ENCODE measurements at places on chromosomes 11 and 22.

DNA sequence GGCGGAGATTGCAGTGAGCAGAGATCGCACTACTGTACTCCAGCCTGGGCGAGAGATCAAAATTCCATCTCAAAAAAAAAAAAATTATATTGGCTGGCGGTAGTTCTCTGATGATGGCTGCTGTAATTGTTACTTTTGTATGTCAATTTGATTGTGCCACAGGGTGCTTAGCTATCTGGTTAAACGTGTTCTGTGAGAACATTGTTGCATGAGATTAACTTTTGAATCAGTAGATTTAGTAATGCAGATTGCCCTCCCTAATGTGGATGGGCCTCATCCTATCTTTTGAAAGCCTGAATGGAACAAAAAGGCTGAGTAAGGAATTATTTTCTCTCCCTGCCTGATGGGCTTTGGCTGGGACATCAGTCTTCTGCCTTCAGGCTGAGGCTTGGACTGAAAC, 654.2 kb downstream of the OPCML start:
- DNase-seq, result no peak

GRCh38 chr11:69516526-69516925, 35.1 kb downstream of the LINC01488 start:
- DNase-seq, result no peak

DNA sequence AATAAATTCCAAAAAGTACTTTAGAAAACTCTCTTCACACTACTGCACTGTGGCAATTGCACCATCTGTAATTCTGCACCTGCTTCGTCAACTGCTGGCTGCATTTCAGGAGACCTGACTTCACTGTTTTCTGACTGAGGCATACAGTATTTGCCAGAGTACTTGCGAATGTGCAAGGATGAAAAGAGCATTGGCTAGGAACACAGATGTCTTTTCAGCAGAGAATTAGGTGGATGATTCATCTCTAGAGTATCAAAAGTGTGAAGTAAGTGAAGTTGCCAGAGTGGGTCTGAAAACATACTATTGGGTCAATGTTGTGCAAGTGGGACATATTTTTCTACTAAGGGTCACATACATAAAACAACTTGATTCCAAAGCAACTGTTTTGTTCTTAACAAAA, 427.5 kb upstream of the CCDC90B start:
- DNase-seq, result no peak

DNA sequence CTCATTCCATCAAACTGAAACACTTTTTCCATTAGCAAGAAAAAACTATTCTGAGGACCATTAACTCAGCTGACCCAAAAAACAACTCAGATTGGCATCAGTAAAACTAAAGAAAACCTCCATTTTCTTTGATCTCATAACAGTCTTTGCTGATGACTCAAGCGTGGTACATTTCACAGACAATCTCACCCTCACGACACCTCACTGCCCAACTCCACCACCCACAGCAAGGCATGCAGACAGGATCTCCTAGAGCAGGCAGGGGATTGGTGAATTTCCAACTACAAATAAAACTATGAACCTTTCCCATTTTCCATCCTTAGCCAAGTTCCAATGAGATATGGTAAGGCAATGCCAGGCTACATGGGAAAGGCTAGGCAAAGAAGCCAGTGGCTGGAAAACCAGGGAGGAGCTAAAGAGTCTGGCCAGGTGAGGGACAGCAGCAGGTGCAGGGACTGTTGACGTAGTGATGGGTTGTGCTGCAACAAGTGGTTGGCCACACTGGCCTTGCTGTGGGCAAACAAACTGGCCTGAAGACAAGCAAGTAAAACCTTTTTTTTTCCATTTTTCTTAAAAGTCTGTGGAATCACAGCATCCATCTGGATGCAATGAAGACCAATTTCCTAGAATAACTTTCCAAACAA, 97.2 kb downstream of the SERGEF start:
- DNase-seq, result no peak

DNA sequence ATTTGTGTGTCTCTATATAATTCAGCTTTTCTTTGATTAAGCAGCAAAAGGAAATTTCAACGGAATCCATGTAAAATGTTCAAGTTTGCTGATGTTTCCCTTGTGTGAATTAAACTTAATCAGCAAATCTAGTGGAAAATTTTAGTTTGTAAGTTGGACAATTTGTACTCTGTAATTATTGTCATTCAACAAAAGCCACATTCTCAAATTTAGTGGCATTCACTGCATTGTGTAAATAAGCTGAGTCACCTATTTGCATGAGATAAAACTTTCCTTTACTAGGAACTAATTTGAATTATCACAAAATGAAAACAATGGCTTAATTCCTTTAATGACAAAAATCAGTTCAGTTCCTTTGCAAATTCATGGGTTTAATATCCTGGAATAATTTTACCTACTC, 784.2 kb upstream of the CCDC179 start:
- peak; percentile 61 for DNase-seq

DNA sequence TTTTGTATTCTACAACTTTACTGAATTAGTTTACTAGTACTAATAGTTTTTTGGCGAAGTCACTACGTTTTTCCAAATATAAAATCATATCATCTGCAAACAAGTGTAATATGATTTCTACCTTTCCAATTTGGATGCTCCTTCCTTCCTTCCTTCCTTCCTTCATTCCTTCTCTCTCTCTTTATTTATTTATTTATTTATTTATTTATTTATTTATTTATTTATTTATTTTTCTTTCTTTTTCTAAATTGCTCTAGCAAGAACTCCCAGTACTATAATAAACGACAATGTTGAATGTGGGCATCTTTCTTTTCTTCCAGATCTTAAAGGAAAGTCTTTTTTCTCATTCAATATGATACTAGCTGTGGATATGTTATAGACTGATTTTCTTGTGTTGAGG, 656.0 kb upstream of the LUZP2 start:
- DNase-seq, result no peak

- DNase-seq, result no peak
These were observed 119.3 kb downstream of the ABTB2 start for GRCh38 chr11:34238533-34238932.

GRCh38 chr11:17527628-17527995, 16.6 kb downstream of the USH1C start:
- DNase-seq, result no peak

DNA sequence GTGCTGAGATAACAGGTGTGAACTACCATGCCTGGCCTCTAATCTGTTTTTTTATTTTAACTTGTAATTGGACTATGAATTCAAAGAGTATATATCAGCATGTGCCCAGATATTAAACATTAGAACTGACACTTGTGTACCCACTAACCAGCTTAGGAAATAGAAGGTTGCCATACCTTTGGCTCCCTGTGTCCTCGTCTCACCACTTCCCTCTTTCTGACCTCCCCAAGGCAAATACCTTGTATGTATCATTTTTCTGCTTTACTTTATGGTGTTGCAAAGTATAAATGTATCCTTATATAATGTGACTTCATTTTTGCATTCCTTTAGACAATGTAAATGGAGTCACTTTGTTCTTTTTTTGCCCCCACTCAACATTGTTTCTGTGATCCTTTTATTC, 9.1 kb downstream of the PPP6R3 start:
- DNase-seq, result no peak
